Stromal cell of bone marrow (primary cell): ENCODE measurements at places on chromosomes 4 and X.

- no peak for DNase-seq
Observed at GRCh38 chrX:46941341-46941740, 29.1 kb downstream of the JADE3 start.

- no peak for DNase-seq
Observed at GRCh38 chr4:5836943-5837342, 55.9 kb downstream of the CRMP1 start.

- no peak for DNase-seq
Observed at GRCh38 chrX:48786341-48786800, at the start of gene GATA1. Gene GATA1, plus strand, starts transcription at chrX:48786590. Its CDS starts 4,520 bp downstream, at chrX:48791110.

GRCh38 chr4:37760840-37761239 is 65.6 kb upstream of the PGM2 start:
- no peak for DNase-seq

DNA sequence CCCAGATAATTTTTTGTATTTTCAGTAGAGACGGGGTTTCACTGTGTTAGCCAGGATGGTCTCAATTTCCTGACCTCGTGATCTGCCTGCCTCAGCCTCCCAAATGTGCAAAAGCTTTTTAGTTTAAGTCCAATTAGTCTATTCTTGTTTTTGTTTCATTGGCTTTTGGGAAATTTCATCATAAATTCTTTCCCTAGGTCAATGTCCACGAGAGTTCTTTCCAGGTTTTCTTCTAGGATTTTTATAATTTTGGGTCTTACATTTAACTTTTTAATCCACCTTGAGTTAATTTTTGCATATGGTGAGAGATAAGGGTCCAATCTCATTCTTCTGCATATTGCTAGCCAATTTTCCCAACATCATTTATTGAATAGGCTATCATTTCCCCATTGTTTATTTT is 36.3 kb upstream of the PDLIM5 start:
- no peak for DNase-seq

GRCh38 chr4:41594432-41594831 is 56.5 kb downstream of the LIMCH1 start:
- no peak for DNase-seq

- DNase-seq, result no peak
Observed at GRCh38 chrX:45352611-45353010, 151.9 kb upstream of the DIPK2B start.

GRCh38 chrX:74232859-74233258 is 71.1 kb upstream of the ZCCHC13 start:
- no peak for DNase-seq

- no peak for DNase-seq
Observed at GRCh38 chr4:75244325-75244724, 269.9 kb downstream of the RCHY1 start.

DNA sequence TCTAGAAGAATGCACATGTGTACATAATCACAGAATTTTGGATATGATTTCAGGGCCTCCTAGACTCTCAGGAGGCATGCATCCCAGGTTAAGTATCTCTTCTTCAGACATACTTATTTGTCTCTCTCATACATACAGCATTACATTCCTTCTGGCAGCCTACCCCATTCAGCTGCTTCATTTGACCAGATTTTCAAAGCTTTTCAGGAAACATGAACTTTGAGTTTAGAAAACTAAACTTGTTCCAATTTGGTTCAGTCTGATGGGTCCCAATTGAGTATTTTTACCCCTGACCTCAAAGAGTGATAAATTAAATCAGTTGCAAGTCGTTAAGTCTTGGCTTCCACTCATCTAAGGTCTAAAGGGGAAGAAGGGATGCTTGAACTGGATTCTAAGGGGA is 330.9 kb downstream of the ARHGAP24 start:
- DNase-seq, result no peak

DNA sequence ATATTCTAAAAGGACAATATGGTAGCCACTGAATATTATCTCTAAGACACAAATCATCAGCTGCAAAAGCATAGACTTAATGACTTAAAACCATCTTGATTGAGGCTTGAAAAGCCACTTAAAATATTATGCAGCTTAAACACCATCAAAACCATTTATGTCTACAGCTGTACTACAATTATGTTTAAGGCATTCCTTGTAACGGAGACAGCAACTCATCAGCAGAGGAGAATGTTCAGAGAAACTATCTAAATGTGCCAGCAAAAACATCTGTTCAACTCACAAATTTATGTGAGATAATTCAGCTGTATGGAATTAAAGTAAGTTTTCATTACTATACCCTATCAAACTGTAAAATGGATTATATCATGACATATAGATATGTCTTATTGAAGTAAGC is 147.9 kb upstream of the CTSO start:
- DNase-seq, result no peak
